ENCODE measurements at places on chromosomes 13 and 19.

DNA sequence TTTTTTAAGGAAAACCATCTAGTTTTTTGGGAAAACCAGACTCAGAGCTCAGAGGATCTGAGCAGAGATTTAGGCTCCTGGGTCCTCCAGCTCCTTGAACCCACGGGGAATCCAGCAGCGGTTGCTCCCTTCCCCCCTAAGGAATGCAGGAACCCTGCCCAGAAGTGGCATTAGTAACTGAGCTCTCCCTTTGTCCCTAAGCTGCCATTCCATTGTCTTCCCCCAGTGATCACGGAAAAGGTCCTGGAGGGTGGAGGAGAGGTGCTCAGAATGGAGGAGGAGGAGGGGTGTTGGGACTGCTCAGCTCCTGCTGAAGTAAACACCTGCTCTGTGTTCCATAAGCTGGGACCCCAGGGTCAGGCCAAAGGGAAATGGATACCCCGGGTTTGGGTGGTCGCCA is 16.8 kb upstream of the OR1M1 start:
- no peak for DNase-seq

- no peak for DNase-seq
These were observed 3.7 kb downstream of the GGACT start for GRCh38 chr13:100584896-100585295.

- DNase-seq = peak; percentile 49
These were observed 1.1 kb upstream of the ZNF581 start for GRCh38 chr19:55642153-55643002.

- no peak for DNase-seq
These were observed 167.6 kb downstream of the PTPRS start for GRCh38 chr19:5172859-5173630.

DNA sequence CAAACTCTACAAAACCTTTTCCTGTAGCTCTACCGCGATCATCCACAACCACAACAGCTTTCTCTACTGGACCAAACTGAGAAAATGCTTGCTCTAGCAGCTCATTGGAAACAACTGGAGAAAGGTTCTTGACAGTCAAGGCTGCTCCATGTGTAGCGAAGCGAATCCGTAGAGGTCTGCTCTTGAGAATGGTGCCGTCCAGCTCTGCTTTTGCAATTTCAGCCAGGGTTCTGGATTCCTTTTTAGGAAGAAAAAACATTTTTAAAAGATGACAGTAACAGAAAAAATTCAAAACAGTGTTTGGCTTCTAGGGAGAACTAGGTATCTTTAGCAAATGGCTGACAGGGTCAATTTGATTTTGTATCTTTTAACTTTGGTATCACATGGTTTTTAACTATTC is 10.4 kb downstream of the PSPC1 start:
- DNase-seq = no peak

GRCh38 chr19:58010507-58010906 is 7.9 kb upstream of the ZNF606 start:
- no peak for DNase-seq

DNA sequence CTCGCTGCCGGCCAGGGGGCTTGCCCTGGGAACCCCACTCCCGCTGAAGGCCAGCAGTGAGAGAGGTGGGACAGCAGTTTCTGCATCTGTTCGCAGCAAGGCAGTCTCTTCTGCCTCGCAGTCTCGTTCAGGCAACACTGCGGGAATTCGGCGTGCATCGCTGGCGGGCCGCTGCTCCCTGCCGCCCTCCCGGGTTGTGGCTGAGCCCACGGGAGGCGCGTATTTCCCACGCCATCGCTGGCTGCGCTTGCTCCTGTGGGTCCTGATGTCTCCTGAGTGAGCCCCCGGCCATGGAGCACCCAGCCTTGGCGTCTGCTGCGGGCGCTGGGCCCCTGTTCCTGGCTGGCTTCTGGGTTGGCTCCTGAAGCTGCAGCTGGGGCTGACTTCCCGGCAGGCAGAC is 227.9 kb downstream of the TEX29 start:
- no peak for DNase-seq

GRCh38 chr13:50123862-50124535 is 108.8 kb downstream of the KCNRG start:
- peak; percentile 89 for DNase-seq

DNA sequence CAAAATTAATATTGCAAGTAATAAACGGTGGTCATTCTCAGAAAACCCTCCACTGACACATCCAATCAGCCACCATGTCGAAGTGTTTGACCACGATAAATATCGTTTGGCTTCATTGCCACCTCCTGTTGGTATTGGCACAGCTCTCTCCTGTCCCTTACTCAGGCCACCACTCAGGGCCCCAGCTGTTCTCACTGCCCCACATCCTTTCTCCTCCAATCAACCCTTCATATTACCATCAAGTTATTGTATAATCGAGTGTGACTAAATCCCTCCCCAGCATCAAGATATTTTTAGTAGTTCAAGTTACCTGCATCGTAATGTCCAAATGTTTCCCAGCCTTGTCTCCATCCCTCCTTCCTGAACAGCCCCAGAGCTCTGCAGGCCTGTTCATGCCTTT is 50.4 kb downstream of the SACS start:
- DNase-seq = no peak

- no peak for DNase-seq
These were observed 473 bp upstream of the ITM2B start for GRCh38 chr13:48232420-48233045.

GRCh38 chr13:97295283-97296182 is 73.4 kb downstream of the MBNL2 start:
- DNase-seq = peak; percentile 35

GRCh38 chr19:13665125-13665905 is 99.0 kb upstream of the MRI1 start:
- no peak for DNase-seq

- DNase-seq = no peak
These were observed 47.0 kb upstream of the C13orf46 start for GRCh38 chr13:114020750-114021463.

DNA sequence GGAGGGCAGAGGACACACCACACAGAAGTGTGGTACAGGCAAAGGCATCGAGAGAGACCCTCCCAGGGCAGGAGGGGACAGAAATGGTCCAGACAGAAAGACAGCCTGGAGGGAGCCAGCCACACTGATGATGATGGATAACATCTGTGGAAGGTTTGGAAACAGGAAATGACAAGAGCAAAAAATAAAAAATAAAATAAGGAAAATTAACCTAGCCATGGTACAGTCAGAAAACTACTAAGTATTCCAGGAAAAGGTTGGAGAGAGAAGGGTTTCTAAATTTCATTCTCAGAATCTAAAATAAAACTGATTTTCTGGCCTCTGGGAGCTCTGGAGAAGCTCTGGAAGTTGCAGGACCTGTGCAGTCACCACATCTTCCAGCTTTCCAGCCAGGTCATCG is 115.2 kb upstream of the VSTM2B start:
- peak; percentile 36 for DNase-seq

- no peak for DNase-seq
These were observed 47.2 kb upstream of the FAM124A start for GRCh38 chr13:51175021-51175420.

- DNase-seq = no peak
These were observed 39.9 kb upstream of the TMTC4 start for GRCh38 chr13:100714478-100714877.

DNA sequence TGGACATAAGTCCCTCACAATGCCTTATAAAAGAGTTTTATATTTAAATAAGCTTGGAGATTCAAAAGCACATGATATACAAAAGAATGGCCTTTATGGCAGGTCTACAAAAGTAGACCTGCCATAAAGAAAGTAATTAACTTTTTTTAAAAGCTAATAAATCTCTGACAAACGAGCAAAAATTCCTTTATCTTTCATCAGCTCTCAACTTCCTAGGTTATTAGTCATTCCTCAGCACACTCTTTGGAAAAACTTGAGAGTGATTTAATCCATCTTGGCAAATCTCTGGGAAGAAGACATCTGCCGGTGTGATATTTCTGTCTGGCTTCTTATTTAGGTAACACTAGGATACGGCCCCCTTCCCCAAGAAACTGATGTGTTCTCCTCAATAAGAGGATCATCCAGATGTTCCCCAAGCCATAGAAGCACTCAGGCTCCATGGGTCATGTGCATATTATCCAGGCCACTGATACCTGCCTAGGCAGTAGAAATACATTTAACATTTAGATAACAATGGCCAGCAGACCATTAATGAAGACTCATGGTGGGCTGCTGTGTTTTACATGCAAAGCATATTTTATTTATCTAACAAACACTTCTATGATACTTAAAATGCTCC is 372.7 kb downstream of the LIG4 start:
- no peak for DNase-seq

GRCh38 chr13:19817510-19818158 is 34.9 kb upstream of the PSPC1 start:
- no peak for DNase-seq

DNA sequence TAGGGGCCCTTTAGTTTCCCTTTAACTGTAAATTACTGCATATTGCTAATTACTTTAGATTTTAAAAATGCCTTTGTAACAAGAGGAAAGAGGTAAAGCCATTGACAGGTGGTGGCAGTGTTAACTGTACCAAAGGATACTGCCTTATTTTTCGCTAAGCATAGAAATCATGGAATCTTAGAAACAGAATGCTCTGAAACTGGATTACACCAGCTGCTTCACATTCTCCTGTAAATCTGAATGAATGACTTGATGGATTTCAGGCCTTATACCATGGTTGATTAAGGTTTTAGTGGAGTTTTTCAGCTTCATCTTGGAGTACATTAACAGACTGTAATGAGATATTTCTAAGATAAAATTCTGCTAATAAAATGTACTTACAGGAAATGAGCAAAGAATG is 25.2 kb downstream of the MICU2 start:
- no peak for DNase-seq

DNA sequence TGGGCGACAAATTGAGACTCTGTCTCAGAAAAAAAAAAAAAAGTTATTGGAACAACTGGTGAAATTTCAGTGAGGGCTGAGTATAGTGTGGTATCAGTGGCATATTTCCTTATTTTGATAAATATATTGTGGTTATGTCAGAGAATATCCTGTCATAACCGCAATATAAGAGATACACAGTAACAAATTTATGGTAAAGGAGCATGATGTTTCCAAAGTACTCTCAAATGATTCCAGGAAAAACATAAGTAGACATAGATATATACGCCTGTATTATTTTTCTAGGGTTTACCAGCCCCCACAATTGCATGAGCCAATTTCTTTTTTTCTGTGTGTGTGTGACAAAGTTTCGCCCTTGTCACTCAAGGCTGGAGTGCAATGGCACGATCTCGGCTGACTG is 5.7 kb upstream of the C5AR1 start:
- DNase-seq = no peak

GRCh38 chr13:80030491-80030890 is 310.4 kb downstream of the SPRY2 start:
- DNase-seq = no peak

- no peak for DNase-seq
These were observed 3.8 kb upstream of the ACTL9 start for GRCh38 chr19:8702350-8702749.

DNA sequence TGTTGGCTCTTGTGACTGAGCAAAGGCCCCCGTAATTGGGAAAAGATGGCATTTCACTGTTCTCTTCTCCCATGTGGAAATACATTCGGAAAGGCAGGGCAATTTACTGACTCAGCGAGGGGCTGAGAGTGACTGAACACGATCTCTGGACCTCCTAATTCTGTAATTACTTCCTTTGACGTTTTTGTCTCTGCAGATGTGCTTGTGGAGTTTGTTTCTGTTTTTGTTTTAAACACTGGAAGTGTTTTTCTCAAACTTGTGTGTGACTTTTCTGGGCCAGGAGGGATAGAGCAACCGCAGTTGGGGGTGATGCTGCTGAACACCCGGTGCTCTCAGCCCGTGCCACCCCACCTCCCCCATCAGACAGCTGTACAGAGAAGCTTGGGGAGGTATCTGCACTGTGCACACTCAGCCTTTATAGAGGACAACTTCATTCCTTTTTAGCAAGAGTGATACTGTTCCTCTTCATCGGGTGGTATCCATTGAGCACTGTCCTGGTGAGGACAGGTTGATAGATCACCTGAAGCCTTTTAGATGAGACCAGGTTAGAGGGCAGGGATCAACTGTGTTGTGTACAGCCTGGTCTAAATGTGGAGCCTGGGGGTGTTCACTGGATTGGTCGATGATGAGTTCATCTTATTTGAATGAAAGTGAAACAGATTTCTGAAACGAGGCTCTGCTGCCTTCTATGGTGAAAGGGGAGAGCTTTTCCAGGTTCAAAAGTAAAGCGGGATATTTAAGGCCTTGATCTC is 117.4 kb downstream of the ESD start:
- peak; percentile 46 for DNase-seq

DNA sequence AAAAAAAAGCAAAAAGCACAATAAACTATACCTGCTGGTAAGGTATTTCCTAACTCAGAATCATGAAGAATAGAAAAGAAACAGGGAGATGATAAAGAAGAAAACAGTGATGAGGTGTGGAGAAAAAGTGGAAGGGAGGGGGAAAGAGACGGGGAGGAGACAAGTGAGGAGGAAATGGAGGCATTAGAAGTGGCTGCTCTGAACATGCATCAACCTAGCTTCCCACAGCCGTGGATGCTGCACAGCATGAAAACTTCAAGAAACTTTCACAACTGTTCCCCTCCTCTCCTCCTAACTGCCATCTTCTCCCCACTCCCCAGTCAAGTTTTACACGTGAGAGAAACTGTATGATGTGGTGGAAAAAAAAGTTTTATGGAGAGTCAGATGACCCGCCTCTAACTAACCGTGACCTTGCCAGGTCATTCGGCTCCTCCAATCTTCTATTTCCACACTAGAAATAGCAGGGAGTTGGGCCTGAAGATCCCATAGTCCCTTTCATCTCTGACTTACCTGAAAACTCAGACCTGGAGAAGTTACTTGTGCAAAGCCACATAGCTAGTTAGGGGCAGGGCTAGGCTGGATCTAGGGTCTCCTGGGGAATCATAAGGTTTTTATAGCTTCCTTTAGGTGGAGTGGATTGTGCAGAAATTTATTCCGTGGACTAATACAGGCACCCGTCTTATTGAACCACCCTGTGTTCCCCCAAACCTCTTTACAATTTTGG is 461.9 kb downstream of the KLF5 start:
- no peak for DNase-seq

DNA sequence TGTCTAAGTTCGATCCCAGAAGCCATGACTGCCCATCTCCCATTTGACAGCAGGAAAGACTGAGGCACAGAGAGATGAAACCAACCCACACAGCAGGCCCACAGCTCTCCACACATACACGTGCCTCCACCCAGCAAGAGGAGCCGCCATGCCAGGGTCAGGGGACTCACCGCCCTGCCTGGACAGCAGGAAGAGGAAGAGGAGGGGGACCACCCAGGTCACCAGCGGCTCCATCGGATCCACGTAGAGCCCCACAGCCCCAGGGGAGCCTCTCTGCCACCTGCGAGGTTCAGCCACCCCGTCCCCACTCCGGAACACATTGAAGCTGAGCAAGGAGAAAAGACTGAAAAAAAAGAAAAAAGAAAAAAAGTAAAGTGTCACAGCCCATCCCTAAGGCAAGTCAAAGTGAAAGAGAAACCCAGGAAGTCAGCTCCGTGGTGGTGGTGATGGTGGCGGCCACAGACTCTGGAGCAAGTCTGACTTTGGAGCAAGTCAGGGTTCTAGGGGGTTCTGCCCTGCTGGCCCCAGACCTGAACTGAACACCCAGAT is at the start of gene IL12RB1:
Gene IL12RB1, minus strand, starts transcription at position 345 of the 549 bp plus-strand sequence. Its CDS starts 111 bp downstream, at position 234.
- no peak for DNase-seq

- DNase-seq = no peak
These were observed 45.8 kb downstream of the TMEM255B start for GRCh38 chr13:113804703-113805430.

- no peak for DNase-seq
These were observed 100.1 kb upstream of the CLDN10 start for GRCh38 chr13:95452375-95452774.

Measured in femur (tissue), 1 donor.